NCI-H510A treated with DMSO at 0.1 percent for 48 hours (cell line): ENCODE measurements at places on chromosomes 12 and 14.

DNA sequence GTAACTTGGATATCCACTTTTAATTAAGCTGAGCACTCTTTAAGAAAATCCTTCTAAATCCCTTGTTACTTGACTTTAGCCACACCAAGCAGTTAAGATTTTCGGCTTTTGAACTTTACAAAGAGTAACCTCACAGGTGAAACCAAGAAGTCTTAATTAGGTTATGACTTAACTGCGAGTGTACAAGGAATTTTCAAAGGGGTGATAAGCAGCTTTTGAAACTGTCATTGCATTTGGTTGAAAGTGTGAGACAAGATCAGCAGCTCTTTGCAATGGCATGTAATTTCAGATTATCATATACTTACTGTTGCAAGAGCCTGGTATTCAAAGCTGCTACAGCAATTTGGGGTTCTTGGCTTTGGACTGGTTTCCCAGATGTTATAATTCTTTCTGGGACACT, 137.5 kb downstream of the TMEM117 start:
- no peak for DNase-seq

GRCh38 chr14:43896044-43896443, 611.0 kb downstream of the FSCB start:
- no peak for DNase-seq

DNA sequence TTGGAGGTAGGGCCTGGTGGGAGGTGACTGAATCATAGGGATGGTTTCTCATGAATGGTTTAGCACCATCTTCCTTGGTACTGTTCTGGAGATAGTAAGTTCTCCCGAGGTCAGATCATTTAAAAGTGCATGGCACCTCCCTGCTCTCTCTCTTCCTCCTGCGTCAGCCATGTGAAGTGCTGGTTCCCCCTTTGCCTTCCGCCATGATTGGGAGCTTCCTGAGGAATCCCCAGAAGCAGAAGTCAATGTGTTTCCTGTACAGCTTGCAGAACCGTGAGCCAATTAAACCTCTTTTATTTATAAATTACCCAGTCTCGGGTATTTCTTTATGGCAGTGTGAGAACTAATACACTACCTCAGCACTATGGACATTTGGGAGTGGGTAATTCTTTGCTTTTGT, 4.8 kb upstream of the LGMN start:
- no peak for DNase-seq

DNA sequence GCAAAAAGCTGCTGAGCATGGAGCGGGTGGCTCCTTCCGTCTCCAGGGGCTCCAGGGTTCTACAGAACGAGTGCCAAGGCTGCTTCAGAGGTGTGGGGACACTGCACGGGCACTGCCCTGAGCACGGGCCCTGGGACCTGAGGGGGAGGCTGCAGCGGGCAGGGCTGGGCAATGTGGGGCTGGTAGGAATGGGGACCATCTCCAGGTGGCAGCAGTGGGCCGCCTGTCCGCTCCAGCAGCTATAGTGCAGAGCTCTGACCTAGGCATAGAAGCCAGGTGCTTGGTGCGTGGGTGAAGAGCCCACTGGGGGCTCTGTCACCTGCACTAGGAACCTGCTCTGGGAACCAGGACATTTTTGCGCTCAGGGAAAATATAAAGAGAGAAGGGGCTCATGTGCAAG, 22.3 kb downstream of the HDAC7 start:
- DNase-seq: no peak

DNA sequence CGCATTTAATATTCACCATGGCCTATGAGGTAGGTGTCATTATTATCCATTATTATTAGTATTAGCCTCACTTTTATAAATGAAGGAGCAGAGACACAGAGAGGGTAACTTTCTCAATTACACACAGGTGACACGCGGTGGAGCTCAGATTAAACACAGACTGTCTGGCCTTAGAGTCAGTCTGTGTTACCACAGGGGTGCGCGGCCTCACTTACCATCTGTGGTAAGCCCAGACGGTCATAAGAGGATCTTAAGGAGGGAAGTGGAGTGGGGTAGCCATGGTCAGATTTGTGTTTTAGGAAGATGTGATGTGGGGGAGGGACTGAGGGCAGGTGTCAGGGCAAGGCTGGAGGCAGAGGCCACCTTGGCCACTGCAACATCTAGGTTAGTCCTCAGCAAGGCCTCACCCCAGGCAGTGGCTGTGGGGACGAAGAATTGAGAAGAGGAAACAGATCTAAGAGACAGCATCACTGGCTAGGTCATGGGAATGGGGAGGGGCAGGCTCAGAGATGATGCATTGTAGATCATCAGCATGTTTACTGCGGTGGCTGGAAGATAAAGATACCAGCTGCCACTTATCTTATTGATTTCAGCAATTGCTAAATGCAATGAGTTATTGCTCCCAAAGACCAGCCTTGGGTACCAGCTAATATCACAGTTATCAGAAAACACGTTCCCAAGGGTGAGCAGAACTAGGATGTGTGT, 67.1 kb downstream of the SERPINA3 start:
- DNase-seq: no peak

DNA sequence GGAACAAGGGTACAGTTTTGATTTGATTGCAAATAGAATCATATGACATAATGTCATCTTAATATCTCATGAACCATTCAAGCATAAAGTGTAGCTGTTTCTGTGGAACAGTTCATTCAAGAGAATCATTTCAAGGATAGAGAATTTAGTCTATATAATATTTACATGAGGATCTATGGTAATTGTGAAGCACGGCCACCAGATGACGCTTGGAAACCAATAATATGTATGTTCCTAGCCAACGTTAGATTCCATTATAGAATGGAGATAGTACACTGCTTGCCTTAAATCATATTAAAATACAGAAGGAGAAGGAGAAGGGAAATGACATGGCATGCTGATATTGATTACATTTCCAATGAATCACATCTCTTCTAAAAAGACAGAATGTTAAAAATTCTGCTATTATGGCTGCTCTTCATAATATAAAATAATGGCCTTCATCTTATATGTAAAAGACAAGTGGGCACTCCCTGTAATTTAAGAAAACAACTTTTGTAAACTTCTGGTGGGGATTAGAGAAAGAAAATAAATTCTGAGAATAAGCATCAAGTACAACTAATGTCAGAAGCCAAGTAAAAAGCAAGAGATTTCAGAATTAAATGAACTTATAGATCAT, 351.0 kb downstream of the NAV3 start:
- DNase-seq: peak; percentile 93

DNA sequence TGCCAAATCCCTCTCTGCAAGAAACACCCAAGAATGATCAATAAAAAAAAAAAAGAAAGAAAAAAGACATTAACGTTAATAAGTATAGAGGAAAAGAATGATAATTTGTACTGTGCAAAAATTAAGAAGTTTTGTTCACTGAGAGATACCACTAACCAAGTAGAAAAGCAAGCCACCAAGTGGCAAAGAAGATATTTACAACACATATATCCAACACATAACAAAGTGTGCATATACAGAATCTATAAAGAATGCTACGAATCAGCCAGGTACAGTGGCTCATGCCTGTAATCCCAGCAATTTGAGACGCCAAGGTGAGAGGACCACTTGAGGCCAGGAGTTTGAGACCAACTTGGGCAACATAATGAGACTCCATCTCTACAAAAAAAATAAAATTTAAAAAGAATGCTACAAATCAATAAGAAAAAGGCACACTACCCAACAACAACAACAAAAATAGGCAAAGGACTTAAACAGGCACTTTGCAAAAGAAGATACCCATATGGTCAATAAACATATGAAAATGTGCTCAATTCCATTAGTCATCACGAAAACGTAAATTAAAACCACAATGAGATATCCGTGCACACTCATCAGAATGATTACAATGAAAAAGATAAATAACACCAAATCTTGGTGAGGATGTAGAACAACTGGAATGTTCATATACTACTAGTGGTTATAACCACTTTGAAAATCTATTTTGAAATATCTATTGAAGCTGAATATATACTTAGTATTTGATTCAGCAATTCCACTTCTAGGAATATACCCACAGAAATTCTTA, 19.8 kb downstream of the GALNT4 start:
- DNase-seq: no peak

- DNase-seq: no peak
Observed at GRCh38 chr12:92765871-92766270, 63.1 kb downstream of the PLEKHG7 start.

DNA sequence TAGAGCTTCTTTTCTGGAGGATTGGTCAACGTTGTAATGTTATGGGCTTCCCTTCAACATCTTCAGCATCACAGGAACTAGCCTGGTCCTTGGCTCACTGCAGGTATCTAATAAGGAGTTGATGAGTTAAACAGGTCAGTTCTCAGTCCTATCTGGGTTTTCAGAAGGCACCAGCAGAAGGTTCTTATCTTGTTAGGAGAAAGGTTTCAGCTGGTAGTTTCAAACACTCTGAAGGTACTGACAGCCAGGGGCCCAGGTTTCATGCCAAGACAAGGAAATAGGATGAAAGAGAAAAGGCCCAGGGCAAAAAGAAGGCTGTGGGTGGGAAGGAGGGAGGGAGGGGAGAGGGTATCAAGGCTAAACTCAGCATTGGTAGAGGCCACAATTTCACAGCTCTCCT, 21.4 kb downstream of the TMEM229B start:
- no peak for DNase-seq
